ENCODE measurements at places on chromosomes 6 and 20.

DNA sequence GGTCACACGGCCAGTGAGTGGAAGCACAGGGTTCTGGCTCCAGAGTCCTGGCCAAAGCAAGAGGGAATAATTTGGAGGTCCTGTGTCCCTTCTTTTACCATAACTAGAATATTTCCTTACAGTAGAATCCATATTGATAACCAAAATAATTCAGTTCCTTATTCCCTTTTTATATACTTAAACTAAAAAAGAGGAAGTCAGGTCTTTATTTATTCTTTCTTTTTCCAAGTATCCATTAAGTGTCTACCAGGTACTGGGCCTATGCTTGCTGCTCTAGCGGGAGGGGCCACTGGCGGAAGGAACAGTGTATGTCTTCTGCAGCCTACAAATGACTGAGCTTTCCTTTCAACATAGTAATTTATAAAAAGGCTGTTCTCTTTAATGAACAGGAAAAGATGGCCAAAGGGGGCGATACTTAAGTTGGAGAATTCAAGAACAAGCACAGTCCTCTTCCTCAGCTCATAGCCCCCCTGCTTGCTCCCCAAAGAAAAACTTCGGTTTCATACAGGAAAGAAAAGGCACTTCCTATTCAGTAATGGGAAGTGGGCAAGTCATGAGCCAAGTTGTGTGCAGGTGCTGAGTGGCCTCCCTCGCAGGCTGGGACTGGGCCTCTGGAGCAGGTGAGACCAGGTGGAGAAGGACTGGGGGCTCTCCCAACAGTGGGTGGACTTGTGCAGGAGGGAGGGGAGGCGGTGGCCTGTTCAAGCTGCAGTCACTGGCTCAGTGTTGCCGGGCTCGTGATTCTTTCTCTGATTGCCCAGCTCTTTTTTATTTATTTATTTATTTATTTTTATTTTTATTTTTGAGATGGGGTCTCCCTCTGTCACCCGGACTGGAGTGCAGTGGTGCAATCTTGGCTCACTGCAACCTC lies 110.9 kb downstream of the ARMC2 start:
- no peak for DNase-seq

GRCh38 chr6:44712353-44713111 lies 325.0 kb downstream of the CDC5L start:
- DNase-seq = no peak

DNA sequence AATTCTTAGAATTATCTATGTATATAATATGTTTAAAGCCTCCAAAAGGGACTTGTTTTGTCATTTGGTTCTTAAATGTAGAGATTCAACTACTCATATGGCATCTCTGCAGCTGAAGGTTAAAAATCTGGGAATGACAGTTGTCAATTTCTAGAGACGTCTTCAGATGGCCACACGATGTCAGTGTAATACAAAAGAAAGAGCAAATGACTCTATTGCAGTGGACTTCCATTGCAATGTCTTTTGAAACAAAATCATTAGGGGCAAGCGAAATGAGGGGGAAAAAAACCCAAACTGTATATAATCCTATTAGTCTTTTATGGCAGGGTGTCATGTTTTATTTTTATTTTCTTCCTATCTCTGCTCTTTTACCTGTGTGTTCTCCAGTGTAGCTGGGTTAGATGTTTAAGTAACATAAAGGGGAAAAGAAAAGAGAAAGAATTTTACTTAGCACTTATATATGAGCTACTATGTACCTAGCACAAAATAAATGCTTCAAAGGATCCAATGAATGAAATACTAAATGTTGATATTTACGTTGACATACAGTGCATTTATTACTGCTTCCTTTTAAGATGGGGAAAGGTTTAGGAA lies 26.2 kb downstream of the CCN2 start:
- DNase-seq = no peak

- no peak for DNase-seq
Observed at GRCh38 chr20:48803176-48804053, 24.4 kb downstream of the PREX1 start.

- DNase-seq = no peak
Observed at GRCh38 chr6:151850479-151851003, 43.1 kb downstream of the ESR1 start.

DNA sequence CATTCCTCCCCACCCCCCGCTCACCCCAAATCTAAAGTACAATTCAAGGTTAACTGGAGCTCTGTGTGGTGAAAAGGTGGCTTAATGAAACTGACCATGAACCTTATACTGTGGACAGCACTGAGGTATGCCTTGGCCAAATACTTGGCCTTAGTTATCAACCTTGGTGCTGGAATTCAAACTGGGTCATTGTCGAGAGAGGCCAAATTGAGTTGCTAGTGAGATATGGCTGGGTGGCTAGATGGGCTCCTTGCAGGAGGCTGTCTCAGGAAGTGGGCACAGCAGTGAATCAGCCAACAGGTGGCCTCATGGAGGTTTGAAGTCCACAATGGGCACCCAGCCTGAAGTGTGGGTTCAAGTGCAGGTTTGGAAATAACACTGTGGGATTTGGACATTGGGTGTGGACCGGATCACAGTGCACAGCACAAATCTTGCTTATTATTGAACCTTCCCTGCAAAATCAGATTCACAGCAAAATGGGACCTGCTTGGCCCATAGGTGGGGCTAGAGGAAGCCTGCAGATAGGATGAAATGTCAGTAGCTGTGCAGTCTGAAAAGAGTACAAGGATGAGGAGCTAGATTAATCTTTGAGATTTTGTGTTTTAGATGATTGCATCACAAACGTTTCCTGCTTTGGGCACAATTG lies 5.6 kb upstream of the BTBD3 start:
- no peak for DNase-seq

GRCh38 chr6:41489120-41489851 lies 56.9 kb upstream of the FOXP4 start:
- DNase-seq = no peak

- no peak for DNase-seq
Observed at GRCh38 chr20:8764344-8764962, 304.4 kb upstream of the PLCB4 start.

- no peak for DNase-seq
Observed at GRCh38 chr20:10469599-10469998, 34.5 kb downstream of the SLX4IP start.

- DNase-seq = no peak
Observed at GRCh38 chr6:152078804-152079203, 271.3 kb downstream of the ESR1 start.

DNA sequence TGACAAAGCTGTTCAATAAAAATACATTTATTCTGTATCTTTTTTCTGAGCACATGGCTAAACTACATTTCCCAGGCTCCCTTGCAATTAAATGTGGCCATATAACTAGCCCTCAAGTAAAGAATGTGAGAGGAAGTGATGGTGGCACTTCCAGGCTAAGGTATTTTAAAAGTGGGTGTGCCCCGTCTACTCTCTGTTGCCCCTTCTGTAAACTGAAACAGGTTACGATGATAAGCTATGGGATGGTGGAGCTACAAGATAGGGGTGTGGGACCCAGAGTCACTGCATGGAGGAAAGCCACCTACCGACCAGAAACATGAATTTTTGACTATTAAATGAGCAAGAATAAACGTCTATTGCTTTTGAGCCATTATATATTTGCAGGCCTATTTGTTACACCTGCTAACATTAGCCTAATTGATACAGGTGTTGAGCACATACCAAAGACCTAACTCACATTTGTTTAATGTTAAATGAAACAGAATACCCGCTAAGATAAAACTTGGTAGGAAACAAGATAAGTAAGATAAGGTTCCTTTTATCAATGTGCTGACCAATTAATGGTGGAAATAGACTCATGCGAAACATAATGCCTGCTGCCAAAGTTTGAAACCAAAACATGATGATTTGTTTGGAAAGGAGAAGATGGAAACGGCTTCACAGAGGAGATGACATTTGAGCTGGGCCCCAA lies 3.1 kb downstream of the FYN start:
- DNase-seq = no peak

DNA sequence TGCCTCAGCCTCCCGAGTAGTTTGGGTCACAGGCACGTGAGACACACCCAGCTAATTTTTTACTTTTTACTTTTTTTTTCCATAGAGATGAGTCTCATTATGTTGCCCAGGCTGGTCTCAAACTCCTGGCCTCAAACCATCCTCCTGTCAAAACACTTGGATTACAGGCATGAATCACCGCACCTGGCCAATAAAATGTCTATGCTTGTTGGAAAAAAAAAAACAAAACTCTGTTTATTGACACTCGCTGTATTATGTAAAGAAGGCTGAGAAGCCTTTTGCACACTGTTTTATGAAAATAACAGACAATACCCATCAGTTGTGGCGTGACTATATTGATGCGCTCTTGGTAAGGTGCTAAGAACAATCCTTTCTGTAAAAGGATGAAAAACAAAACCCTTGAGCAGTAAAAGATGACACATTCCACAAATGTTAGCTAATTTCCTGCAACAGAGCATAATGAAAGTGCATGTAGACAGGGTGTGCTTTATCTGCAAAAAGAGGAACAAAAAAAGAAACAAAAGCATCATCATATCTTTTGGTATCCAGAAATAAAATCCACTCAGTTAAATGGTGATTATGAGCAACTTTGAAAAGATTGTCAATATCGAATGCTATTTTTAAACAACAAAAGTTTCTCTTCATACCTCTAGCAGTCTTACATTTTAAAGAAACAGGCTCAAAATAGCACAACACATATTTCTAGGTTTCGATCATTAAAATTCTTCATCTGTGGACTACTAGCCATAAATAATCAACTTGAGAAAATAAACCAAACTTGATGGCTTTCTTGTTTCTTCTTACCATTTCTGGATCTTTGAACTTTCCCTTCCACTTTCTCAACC lies 108.3 kb upstream of the PHACTR1 start:
- DNase-seq = no peak

DNA sequence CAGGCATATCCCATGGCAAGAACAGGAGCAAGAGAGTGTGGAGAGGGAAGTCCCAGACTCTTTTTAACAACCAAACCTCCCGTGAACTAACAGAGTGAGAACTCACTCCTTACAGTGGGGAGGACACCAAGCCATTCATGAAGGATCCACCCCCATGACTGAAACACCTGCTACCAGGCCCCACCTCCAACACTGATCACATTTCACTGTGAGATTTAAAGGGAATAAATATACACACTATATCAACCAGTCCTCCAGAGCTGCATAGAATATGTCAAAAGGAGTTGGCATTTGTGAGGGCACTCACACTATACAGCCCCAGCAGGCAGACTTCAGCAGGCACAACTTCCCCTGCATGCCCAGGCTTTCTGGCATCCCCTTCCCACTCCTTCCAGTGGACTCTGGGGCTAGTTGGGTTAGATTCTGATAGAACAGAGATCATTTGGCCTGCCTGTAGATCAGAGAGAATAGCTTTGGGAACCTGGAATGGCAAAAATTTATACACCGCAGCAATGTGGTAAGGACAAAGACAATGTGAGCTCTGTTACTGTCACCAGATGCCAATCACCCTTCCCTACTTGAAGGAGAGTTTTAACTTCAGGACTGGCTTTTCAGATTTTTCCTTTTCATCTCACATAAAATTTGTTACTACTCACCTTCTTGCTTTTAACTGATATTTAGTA lies 25.2 kb upstream of the TENT5A start:
- no peak for DNase-seq

DNA sequence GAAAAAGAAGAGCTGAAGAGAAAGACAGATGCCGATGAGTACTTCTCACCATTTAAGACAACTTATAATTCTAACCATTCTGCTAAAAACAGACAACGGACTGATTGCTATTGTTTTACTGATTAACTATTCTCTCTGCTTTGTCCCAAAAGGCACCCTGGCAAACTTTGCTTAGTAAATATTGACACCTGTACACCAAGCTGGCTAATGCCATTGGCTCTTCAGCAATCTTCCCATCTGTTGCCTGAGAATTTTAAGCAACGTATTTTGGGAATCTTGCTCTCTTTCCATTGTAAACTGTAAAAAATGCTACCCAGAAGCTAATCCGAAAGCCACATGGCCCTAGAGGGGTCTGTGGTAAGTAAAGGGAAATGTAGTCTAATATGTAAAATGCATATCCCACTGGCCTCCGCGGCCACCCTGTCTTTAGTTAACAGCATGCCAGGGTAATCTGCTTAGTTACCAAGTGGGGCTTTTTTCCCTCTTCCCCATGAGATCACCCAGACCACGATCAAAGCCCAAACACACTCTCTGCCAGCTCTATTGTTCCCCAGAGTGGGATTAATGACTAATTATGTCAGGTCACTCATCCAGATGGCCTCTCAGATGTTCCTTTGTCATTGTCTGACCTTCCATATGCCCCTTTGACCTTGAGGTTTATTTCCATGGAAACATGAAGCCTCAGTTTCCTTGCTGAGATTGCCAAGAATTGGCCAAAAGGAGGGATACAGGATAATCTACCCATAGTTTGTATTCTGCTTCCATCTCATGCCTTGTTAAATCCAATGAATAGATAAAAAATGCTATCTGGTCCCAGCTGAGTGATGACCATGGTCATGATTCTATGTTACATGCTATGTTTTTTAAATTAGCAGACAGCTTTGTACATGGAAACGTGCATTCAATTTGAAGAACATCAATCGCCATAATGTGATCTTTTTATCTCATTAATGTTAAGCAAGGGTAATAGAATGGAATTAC lies 216.4 kb upstream of the MCHR2 start:
- no peak for DNase-seq

DNA sequence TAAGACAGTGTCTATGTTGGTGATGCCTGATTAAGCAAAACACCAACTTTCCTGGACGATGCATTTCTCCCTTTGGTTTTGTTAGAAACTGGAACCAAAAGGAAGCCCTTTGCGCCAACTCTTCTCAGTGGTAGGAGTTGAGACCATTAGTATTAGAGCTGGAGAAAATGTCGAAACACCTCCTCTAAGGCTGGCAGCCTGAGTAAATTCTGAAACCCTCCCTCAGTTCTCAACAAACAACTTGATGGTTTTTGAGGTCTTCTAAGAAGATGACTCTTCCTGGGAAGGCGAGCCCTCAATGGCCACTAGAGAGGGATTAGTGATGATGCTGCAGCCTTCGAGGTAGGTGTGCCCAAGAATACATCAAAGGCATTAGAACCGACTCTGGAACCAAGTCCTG lies 78.4 kb upstream of the CCN6 start:
- no peak for DNase-seq

- no peak for DNase-seq
Observed at GRCh38 chr6:116136933-116137340, 11.0 kb upstream of the COL10A1 start.

DNA sequence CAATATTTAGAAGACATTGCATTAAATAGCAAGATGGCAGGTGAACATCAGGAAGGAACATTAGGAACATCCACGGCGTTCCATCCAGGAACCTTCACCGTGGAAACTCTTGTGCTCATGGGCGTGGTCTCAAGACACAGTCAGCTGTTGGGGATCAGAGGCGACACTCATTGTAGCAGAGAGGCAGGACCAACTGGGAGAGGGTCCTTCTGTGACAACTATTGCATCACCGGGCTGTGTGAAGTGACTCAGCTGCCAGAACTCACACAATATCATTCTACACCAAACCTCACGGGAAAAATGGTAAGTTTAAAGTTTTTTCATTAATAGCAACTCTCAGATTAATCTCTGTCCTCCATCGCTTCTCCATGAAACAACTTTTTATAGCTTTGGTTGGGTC lies 334.8 kb upstream of the SULF2 start:
- DNase-seq = no peak

DNA sequence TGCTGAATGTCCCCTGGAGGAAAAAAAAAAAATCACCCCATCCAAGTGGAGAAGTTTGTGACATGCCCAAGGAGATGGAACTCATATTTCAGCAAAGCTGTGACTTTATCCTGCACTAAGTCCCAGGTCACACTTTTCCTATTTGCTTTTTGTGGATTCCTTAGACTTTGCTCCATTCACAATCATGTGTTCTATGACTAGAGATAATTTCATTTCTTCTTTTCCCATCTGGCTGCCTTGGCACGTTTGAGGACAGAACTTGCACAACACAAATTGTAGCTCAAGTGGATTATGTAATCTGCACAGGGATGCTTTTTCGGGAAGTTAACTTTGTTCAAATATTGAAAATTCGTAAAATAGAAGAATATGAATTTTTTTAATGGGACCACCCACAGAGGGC lies 100.7 kb upstream of the PTPN1 start:
- DNase-seq = no peak
